ENCODE measurements at places on chromosomes 7 and 10. TPM values are rescaled to one million over a fixed set of nuclear protein-coding genes. Genes with fewer than 3 reads are reported as not detected.

Gene TUBAL3
- total RNA-seq, result not detected

Gene ACTL6B
- total RNA-seq, result not detected

Gene ADAM12
- 0.33 TPM for total RNA-seq

Gene ZNF853
- total RNA-seq, result 0.21 TPM

Gene GIMAP2
- total RNA-seq, result 26.2 TPM

Gene SLC18A3
- total RNA-seq, result not detected

Gene APBB1IP
- total RNA-seq, result not detected

Gene GRID2IP
- not detected for total RNA-seq

Gene KLLN
- total RNA-seq, result 0.31 TPM

Gene ZNF488
- 0.38 TPM for total RNA-seq

Gene TAS2R5
- total RNA-seq, result 0.85 TPM

Gene GARIN1A
- total RNA-seq, result 3.6 TPM

Gene CCDC3
- total RNA-seq, result 1.2 TPM

Gene CASTOR2
- total RNA-seq, result 25.5 TPM

Gene PRPS1L1
- total RNA-seq, result not detected

Gene LRRD1
- total RNA-seq, result not detected

Gene CDC14C
- total RNA-seq, result not detected

Gene NKX1-2
- total RNA-seq, result not detected

Gene CTAGE8
- total RNA-seq, result 0.49 TPM

Gene CLDN4
- 0.25 TPM for total RNA-seq

Gene SLC26A4
- total RNA-seq, result 0.77 TPM

Gene TWIST1
- not detected for total RNA-seq

Gene STEAP2
- total RNA-seq, result 4.2 TPM

Gene NOLC1
- 68.2 TPM for total RNA-seq

Gene ELN
- total RNA-seq, result 1.7 TPM

Gene LRRC61
- 0.39 TPM for total RNA-seq

Gene DGKI
- total RNA-seq, result 0.14 TPM

Gene CARD11
- total RNA-seq, result 41.8 TPM

Gene INMT
- total RNA-seq, result not detected

Gene PKD2L1
- total RNA-seq, result not detected

Measured in endothelial cell of umbilical vein (primary cell).